Coronary artery (tissue), 2 donors: ENCODE measurements at places on chromosomes 5 and 9.

- DNase-seq, result no peak
Measured at GRCh38 chr5:83914199-83914598, 193.5 kb upstream of the HAPLN1 start.

DNA sequence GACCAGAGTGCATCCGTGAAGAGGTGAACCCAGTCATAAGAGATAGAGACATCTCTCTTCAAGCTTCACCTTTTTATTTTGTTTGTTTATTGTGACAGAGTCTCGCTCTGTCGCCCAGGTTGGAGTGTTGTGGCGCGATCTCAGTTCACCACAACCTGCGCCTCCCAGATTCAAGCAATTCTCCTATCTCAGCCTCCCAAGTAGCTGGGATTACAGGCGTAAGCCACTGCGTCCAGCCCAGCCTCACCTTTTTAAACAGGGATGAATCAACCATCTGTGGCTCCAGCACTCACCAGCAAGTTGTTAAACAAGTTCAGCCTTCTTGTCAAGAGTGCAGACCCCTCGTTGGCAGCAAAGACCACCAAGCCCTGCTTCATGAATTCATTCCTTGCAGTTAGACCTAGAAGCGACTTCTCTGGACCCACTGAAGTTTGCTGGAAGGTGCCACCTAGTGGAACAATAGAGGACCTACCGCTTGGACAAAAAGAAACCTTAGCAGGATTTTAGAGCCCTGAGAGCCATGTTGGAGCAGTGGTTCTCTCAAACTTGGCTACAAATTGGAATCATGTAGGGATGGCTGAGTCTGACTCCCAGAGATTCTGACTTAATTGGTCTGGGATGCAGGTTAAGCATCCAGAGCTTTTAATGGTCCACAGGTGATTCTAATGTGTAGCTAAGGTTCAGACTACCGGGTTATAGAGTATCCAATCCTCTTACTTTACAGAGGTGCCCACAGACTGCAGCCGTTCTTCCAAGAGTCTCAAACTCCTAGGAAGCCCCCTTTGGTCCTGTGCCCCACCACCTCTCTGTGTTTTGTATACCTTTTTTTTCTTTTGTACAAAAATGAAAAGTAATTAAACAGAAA lies 10.5 kb upstream of the GALNT10 start:
- DNase-seq, result no peak

- peak; percentile 38 for DNase-seq
Measured at GRCh38 chr5:136023958-136024541, 4.7 kb upstream of the TGFBI start.

GRCh38 chr9:13962006-13962405 lies 351.9 kb downstream of the NFIB start:
- no peak for DNase-seq

DNA sequence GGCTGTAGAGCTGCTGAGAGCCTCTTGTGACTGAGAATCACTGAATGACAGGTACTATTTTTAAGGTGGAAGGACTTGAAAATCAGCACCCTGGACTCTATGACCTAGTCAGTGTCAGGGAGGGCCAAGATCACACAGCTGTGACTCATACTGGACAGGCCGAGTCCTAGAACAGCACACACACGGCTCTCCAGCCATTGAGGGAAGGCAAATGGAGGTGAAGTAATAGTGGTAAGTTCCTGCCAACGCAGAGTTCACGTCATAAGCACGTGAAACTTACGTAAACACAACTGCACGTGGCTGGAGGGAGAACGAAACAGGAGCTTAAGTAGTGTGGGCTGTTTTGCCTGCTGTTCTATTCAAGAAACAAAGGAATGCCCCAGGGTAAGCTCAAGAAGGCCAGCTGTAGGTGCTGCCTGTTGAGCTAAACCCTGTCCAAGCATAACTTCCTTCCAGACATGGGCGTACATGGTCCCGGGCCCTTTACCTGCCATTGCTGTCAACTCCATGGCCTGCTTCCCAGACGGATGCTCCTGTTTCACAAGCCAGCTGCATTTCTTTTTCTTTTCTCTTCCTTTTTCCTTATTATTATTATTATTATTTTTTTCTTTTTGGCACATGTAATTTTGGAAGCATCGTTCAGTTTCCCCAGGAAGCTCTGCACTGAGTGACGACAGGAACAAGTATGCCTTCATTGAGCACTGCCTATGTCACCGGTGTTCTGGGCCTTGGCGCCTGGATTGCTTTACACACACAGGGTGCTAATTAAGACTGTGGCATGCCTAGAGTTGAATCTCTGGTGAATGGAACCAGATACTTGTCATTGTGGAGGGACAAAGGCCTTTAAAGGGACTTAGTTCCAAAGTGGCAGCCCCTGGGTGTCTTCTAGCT lies 10.2 kb upstream of the LCP2 start:
- DNase-seq, result peak; percentile 86

DNA sequence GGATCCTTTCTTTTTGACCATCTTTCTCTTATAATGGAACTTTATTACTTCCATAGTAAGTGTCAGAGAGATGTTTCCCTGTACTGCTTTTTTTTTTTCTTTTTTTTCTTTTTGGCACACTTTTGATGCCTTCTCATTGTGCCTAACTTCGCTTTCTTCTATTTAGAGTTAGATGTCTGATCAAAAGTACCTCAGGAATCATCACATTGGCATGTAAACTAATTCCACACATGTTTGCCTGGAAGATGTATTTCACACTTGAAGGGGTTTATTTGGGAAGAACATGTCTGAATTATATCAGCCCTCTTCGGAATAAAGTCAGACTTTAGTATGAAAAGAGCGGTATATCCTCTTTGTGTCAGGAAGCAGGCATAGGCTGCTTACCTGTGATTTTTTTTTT lies 35.1 kb downstream of the SMARCA2 start:
- DNase-seq, result no peak

- no peak for DNase-seq
Measured at GRCh38 chr5:170896779-170897178, 35.0 kb downstream of the RANBP17 start.

DNA sequence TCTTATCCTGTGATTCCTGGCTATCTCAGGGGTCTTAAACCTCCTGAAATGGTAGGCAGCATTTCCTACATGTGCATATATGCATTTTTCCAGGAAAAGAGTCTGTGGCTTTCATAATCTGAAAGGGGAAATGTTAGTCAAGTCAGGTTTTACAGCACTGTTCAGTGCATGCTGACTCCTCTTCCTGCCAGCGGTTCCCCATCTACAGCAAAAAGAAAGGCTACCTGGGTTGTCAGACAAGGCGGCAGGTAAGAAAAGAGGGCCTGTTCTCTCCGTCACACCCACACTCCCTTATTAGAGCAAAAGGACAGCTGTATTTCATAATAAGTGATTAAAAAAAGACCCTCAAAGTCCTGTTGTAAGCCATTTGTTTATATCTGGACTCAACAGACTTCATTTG lies 4.3 kb upstream of the SPATA6L start:
- no peak for DNase-seq

GRCh38 chr5:168301593-168302390 lies 10.3 kb downstream of the WWC1 start:
- DNase-seq, result no peak

- no peak for DNase-seq
Measured at GRCh38 chr5:170444181-170444580, 55.0 kb upstream of the KCNMB1 start.
